ENCODE measurements at places on chromosomes 12 and 14.

DNA sequence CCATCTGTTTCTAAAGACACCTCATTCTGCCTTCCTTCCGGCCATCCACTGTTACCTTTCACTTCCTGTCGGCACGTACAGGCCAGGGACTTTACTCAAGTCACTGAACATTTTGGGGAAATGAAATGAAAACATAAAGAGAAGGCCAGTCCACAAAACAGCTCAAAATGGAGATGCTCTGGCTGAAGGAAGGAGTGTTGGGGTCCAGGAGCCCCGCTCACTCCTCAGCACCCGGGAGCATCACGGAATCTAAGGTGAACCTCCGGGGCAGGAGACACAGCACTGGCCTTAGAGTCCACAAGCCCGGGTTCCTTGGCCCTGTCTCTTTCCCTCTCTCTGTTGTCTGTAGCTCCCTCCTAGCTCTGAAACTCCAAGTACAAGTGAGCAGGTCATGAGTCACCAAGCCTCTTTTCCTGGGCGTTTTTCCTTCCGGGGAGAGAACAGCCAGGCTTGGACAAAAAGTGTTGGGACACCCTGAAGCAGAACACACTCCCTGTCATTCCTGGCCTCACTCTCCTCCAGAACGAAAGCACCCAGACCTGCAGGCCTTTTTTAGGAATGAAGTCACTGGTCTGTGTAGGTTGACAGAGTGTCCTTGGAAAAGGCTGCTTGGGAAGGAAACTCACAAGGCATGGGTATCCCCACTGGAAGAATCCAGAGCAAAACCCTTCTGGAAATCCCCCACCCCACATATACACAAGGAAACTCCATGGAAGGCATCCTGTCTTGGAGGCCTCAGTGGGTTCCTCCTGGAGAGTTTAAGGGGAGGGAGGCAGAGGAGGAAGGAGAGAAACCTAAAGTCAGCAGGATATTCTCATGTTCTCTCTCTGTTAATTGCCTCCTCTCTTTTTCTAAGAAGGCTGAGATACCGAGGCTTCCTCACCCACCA is 245.3 kb downstream of the ZFP36L1 start:
- peak; percentile 86 for DNase-seq

DNA sequence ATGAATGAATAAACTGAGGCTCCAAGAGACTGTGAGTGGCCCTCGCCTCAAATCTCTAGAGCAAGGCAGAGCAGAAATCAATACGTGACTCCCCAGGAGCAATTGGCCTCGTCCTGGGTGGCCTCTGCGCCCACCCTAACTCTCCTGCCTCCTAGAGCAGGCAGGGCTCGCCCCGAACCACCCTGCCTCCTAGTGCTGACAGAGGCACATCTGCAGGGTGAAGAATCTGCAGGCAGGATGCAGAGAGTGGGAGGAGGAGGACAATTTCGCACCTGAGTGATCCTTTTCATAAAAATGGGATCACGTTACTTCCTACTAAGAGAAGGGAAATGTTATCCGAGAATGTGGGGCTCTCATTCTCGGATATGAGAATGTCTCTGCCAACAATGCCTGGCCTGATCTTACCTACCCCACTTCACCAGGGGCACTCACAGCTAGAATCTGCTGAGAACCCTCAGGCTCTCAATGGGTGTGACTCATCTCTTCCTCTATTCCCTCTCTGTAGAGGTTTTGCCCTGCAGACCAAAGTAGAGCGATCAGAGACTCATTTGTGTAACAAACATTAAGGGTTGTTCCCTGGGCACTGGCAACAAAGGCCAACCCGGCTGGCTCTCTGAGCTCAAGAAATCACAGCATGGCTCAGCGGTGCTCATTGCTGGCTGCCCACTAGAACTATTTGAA is 61.7 kb upstream of the BCL2L14 start:
- peak; percentile 54 for DNase-seq

DNA sequence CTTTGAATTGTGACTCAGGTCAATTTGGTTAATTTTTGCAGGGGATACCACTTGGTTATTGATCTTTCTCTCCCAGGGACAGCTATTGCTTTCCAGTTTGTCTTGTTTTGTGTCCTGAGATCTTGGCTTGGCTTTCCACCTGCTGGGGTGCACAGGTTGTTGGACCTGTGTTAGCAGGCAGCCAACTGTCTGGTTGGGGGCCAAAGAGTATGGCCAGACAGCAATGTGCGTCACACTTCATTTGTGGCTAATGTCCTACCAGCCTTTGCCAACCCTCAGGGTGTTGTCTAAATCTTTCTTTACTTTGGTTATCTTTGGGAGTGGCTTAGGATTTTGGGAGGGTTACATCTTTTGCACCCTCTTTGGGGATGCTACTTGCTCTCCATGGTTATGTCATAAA is 494.9 kb upstream of the ATP2B1 start:
- no peak for DNase-seq

DNA sequence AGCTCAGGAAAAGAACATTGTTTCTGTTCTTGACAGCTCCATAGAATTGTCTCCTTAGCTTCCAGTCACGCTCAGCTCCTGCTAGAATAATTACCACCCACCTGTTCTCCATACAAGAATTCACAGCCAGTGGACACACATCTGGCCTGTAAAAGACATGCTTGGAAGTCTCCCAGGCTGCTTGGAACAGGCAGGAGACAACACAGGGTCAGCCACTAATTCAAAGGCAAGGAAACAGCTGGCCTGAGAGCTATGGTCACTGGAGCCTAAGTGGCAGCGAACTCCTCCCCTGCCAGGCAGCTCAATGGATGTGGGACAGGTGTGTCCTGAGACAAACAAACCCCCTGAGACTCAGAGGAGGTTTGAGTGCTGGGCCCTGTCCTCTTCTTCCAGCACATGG is 22.9 kb upstream of the LTBP2 start:
- no peak for DNase-seq

GRCh38 chr12:5624486-5625272 is 192.8 kb downstream of the NTF3 start:
- DNase-seq, result no peak

DNA sequence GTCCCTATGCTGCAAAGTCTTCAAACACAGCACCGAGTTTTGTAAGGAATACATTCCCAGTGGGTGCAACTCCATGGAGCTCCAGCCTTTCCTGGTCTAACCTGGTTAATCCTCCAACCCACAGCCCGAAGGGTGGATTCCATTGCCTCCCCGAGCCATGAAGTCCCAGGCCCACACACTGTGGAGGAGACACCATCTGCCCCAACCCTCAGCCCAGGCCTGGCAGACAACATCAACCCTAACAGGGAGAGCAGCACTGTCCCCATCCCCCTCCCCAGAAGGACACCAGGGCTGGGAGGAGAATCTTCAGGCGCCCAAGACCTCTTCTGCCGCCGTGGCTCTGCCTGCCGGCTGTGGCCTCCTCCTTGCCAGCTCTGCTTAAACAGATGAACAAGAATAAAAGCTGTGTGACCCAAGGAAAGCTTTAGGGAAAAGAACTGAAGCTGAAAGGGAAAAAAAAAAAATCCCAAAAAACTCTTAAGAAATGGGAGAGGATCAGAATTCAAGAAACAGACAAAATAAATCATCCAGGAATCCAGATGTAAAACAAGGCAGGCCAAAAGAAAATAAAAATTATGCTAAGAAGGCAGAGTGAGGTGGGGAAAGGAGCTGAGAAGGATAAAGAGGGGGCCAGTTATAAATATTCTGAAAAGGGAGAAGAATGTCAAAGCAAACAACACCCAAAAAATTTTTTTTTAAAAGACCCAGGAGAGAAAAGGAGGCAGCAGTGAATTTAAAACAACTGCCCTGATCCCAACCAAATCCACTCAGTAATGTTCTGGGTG is 16.0 kb upstream of the ZFP36L1 start:
- DNase-seq, result peak; percentile 28

- DNase-seq, result no peak
These were observed 728.3 kb downstream of the TMTC2 start for GRCh38 chr12:83414981-83415380.

- DNase-seq, result no peak
These were observed 100.2 kb downstream of the DICER1 start for GRCh38 chr14:95057147-95057546.

DNA sequence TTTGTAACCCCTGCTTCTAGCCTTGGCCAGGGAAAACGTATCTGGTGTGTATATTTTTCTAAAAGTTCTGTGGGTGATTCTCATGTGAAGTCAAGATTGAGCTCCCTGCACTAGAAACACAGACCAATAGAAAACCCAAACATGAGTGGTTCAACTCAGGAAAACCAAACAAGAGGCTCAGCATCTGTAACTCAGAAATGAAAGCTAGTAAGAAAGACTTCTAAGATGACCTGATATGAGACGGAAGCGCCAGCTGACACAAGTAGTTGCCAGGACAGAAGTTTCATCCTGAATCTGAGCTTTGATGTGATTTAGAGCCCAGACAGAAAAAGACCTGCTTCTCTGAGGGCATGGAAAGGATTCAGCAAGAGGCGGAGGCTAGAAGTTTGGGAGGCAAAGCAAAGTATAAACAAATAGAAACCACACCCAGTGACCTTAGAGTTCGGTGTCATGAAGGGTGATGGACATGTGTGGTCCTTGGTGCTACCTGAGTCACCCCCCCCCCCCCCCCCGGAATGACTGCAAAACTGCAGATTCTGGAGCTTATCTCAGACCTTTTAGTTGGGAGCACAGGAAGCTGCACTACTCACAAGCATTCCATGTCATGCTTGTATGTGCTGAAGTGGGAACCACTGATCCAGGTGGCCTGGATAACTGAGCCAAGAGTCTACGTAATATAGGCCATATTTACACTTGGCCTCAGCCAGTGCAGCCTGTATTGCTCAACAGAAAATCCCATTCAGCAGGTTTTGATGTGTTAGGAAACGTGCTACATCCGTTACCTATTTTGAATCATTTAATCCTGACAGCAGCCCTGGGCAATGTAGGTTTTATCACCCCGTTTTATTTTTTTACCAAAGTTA is 191.3 kb downstream of the ANO6 start:
- no peak for DNase-seq

GRCh38 chr14:33103489-33103888 is 164.8 kb downstream of the NPAS3 start:
- DNase-seq, result no peak

GRCh38 chr14:91234791-91235114 is 9.8 kb downstream of the GPR68 start:
- no peak for DNase-seq
